ENCODE measurements at places on chromosomes 16 and 17.

DNA sequence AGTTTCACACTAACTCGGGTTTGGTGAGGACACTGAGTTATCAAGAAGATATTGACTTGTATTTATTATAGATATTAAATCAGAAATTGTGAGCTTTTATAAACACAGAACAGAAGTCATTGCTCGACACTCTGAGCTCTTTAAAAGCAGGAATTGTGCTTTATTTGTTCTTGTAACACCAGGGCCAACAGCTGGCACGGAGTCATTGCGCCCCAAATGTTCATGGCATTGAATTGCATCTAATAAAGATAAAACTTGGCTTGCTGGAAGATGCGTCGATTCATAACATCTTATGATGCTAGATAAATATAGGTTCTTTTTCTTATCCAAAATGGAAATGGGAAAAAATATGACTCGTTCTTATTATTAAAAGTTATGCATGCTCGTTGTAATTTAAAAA lies 11.8 kb upstream of the MLYCD start:
- DNase-seq, result no peak

DNA sequence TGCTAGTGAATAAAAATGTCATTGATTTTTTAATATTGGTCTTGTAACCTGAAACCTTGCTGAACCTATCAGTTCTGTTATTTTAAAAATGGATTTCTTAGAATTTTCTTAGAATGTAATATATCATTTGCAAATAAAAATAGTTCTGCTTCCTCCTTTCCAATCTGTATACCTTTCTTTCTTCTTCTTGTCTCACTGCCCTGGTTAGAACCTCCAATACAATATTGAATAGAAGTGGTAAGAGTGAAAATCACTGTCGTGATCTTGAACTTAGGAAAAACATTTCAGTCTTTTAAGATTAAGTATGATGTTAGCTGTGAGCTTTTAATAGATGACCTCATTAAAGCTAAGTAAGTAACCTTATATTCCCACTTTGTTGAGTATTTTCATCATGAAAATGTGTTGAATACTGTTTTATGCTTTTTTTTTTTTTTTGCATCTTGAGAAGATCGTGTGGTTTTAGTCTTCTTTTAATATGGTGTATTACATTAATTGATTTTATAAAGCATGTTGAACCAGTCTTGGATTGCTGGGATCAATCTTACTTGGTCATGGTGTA lies 104.8 kb upstream of the NACA2 start:
- DNase-seq, result no peak

- no peak for DNase-seq
Measured at GRCh38 chr16:29916979-29917378, 9.0 kb downstream of the KCTD13 start.

DNA sequence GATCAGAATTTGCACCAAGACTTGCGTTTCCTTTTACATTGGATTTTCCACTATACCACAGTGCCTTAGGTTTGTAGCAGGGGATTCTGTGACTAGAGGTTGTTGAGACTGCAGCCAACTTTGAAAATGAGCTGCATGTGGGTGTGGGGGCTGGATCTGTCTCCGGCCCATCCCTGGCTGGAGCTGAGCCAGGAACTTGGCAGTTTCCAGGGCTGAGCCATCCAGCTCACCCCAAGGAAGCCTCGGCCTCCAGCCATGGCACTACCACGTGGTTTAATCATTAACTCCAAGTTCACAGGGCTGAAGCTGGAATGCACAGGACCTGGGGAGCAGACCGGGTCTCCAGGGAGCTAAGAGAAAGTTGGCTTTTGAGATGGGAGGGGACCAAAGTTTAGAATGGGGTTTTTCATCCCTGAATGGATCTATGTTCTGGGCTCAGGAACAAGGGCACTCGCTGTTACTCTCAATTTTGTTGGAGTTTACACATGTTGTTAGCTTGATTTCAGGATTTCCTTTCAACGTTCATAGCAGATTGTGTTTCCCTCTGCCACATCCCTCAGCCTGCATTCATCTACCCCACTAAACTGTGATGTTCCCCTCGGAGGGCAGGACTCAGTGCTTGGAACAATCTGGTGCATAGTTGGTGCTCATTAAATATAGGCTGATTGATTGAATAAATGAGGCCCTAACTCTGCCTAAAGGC lies 42.3 kb upstream of the HNF1B start:
- DNase-seq, result no peak

- DNase-seq, result no peak
Measured at GRCh38 chr17:79581324-79581932, 29.4 kb downstream of the RBFOX3 start.

GRCh38 chr16:68782198-68783174 lies 45.4 kb downstream of the CDH1 start:
- no peak for DNase-seq
